Activated CD4-positive, alpha-beta T cell treated with anti-CD3 and anti-CD28 coated beads, Interleukin-2, amount 50 U/mL, for 48 hours (primary cell): ENCODE measurements at places on chromosomes 7 and 10.

GRCh38 chr10:86820509-86820908, 64.1 kb downstream of the BMPR1A start:
- no peak for DNase-seq

GRCh38 chr7:150934045-150934766, 43.9 kb downstream of the KCNH2 start:
- DNase-seq = no peak

- no peak for DNase-seq
These were observed 428.9 kb downstream of the TNS3 start for GRCh38 chr7:47153058-47153457.

DNA sequence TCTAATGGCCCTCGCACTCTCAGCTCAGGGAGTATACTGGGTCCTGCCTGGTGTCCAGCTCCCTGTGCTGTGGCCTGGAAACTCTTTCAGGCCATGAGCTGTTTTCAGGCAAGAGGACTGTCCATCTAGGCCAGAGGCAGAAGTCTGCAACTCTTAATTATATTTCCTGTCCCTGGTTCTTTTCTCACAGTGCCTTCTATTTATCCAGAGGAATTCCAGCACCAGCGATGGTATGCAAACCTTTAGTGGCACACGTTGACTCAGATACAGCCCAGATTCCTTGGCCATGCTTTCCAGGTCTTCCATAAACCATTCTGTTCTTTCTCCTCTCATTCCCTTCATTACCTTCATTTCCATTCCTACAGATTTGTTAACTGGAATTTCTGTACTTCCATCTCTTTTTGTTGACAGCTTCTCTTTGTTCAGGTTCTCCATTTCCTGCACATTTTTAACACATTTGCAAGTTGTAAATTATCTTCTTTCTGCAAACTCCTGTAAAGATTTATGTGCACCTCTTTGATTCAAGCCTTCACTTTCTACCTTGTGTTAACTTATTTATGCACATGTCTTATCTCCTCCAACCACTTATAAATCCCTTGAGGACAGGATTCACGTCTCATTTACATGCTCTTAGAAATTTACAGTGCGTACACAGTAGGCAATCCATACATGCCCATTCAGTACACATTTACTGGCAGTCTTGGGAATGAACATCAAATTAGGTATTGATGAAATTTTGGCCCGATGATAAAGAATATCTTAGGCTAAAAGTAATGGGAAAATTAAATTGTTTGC, 172.1 kb downstream of the CELF2 start:
- DNase-seq = no peak

GRCh38 chr10:103580011-103580410, 86.5 kb downstream of the NEURL1 start:
- DNase-seq = no peak

DNA sequence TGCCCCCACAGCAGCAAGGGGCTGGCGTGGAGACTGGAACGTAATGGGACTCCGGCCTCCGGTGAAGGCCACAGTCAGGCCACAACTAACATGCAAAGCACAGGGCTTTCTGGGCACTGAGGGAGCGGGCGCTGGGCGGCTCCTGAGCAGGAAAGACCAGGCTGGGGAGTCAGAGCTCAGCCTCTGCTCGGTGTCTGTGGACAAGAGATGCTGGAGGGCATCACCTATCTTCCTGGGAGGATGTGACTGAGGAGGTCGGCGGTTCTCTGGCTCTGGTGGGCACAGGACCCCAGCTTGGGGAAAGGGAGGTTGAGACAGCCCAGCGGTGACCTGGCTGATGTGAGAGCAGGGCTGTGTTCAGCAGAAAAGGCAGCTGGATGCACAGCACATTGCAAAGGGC, 11.7 kb downstream of the CNPY1 start:
- no peak for DNase-seq

- DNase-seq = no peak
These were observed 727.0 kb downstream of the TYW1 start for GRCh38 chr7:67723591-67723990.

DNA sequence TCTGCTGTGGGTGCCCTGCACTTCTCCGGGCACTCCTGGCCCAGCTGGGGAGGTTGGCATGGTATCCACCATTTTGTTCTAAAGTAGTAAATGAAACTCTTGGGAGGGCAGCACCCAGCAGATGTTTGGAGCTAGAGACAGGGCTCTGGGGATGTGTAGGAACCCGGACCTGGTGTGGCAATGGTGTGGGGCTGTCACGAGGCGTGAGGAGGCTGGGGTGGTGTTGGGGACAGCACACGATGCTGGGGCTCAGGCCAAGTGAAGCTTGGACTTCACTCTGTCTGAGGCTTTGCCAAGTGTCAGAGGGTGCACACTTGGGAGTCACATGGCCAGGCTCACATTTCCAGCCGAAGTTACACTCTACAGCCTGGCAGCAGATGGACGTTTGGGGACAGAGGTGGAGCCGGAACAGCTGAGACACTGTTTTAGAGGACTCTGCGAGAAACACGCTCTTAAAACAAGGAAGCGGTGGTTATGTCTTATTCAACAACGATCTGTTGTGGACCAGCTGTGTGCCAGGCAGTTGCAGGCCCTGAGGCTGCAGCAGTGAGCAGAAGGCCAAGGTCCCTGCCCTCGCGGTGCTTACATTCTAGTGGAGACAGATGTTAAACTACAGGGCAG, 118.2 kb downstream of the CUX1 start:
- DNase-seq = no peak

DNA sequence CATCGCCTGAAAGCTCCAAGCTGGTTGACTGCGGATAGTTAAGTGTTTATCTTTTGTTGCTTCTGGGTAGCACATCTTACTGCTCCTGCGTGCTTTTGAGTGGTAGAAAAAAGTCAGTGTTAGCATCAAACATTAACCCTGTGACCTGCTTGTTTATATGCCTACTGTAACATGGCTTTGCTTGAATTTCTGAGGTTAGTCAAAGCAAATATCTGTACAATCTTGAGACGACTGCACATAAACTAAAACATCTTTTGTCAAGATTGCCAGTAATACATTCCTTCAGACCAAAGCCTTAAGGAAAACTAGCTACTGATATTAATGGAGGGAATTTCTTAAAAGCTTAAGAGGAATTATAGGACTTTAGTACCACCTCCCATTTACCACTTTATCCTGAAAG, 163.7 kb downstream of the BAMBI start:
- DNase-seq = no peak

GRCh38 chr7:101590663-101591435, 38.2 kb downstream of the MYL10 start:
- DNase-seq = no peak

- no peak for DNase-seq
These were observed 25.4 kb downstream of the KAT6B start for GRCh38 chr10:74851831-74852230.

DNA sequence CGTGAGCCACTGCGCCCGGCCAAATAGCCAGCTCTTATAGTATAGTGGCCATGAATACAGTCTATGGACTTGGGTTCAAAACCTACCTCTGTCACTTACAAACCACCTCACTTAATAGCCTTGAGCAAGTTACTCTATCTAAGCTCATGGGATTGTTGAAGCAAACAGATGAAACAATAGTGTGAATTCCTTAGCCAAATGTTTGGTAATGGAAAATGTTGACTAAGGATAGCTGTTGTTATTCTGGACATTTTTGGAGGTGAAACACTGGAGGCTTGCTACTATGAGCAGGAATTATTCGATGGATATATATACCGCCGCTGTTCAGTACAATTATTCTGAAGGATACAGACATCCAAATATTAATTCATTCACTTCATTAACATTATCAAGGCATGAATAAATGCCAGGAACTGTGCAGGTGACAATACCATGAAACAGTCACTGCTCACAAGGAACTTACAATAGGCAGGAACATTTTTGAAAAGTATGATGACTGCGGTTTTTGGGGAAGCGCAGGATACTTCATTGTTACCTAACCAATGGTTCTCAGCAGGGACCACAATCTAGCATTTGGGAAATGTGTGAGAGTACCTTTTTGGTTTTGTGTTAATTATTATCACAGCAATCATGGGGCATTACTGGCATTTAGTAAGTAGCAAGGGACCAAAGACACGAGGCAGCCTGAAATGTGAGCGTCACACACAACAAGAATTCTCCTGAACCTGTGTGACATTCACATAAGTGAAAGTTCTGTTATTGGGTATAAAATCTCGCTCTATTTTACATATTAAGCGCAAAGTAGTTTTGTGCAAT, 55.7 kb downstream of the CUBN start:
- DNase-seq = no peak

DNA sequence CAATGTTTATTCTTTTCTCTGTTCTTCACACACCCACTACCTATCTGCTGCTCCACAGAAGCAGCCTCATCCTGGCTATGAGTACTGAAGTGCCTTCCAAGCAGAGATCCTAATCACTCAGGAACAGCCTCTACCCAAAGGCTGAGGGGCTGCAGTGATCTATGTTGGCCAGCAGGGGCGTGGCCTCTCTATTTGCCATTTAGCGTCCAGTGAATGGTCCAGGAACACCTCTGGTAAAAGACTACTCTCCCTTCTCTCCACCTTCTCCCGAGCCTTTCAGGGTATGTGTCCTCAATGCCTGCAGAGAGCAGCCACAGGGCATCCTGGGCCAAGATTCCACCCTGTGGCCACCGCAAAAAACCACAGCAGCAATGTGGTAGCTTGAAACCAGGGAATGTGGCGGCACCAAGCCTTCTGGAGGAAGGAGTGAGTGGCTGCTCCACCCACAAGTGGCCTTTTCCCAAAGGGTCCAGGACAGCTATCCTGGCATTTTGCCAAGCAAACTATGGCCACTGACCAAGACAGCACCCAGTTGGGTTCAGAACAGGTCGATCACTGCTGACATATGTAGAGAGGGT, 70.9 kb downstream of the SYPL1 start:
- peak; percentile 48 for DNase-seq

GRCh38 chr10:4652111-4653010, 173.6 kb upstream of the AKR1E2 start:
- DNase-seq = peak; percentile 46

- DNase-seq = no peak
These were observed 434.7 kb upstream of the GRM3 start for GRCh38 chr7:86209036-86209435.

DNA sequence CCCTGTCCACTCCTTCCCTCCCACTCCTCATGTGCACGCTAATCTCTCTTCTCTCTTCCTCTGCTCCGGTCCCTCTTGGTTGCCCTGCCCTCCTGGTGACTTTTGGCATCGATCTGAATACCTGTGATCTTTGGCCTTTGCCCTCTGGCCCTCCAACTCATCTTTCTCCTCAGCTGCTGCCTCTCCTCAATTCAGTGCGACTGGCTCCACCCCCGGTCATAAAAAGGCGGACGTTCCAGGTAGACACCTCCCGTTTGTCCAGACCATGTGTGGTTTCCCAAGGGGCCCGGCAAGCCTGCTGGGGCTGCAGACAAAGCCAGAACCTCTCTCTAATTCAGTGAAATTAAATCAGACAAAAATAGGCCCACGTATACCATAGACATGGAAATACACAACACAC, 96.8 kb downstream of the COL13A1 start:
- DNase-seq = no peak

DNA sequence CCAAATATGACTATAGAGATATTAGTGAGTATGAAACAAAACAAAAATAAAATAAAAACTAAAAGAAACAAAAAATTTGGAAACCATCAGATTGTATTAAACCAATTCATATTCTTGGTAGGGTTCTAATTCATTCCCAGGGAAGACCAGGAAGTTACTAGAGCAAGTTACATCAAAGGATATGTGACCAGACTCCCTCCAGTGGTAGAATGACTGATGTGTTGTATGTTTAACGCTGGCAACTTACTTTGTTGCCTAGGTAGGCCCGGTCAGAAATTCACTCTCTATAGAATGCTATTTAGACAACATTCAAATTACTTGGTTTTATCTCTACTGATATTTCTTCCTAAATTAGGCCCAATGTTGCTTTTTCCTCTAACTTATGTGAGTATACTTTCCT, 5.2 kb downstream of the PHYHIPL start:
- DNase-seq = no peak

DNA sequence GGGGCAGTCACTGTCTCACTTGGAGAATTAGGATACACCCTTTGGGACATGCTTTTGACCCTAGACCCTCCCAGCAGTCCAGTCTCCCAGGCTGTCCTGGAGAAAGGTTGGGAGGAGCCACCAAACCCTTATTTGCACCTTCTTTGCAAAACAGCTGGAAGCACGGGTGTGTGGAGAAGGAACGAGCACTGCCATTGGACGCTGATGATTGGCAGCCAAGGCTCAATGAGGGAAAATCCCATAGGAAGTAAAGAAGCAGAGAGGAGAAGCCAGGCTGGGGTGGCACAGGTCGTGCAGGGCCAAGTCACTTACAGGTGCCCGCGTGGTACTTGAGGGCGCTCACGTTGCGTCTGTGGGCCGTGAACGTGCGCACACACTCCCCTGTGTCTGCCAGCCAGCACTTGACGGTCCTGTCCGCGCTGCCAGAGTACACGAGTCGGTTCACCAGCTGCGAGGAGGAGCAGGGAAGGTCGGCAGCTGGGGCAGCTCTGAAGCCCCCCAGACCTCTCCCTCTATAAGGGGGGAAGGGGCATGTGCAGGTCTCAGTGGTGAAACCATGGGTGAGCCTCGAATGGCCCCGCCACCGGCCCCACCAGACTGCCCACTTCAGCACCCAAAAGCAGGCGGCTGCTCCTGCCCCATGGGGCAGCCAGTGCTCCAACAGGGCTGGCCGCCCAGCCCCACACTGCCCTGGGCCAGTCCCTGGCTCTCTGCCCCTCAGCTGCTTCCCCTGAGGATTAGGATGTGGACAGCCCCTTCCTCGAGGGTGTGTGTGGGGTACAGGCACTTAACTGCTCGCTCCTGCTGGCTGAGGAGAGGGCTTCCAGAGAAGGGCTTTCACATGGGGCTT, 24.8 kb downstream of the WDR86 start:
- no peak for DNase-seq

- no peak for DNase-seq
These were observed 27.1 kb downstream of the PRF1 start for GRCh38 chr10:70575486-70575873.

- no peak for DNase-seq
These were observed 217.9 kb upstream of the ZMIZ1 start for GRCh38 chr10:78850644-78851435.

DNA sequence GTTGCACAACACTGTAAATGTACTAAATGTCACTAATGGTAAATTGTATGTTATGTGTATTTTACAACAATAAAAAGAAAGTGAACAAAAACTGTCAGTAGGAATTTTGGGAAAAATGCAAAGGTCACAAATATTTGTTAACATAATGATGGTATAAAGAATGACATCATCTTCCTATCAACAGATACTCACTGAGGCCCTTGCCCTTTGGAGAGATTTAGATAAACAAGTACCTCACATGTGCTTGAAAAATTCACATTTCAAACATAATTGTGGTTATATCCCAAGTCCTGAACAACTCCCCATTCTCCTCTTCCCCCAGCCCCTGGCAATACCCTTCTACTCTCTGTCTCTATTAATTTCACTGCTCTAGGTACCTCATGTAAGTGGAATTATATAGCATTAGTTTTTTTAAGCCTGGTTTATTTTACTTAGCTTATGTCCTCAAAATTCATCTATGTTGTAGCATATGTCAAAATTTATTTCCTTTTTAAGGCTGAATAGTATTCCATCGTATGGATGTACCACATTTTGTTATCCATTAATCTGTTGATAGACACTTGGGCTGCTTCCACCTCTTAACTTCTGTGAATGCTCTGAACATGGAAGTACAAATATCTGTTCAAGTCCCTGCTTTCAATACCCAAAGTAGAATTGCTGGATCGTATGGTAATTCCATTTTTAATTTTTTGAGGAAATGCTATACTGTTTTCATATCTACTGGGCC, 90.5 kb downstream of the WIPF3 start:
- no peak for DNase-seq

GRCh38 chr7:78179211-78179610, 380.6 kb downstream of the PHTF2 start:
- DNase-seq = no peak

- DNase-seq = no peak
These were observed 161.5 kb downstream of the FGFR2 start for GRCh38 chr10:121436630-121437341.
